ENCODE measurements at places on chromosomes 5 and 9.

DNA sequence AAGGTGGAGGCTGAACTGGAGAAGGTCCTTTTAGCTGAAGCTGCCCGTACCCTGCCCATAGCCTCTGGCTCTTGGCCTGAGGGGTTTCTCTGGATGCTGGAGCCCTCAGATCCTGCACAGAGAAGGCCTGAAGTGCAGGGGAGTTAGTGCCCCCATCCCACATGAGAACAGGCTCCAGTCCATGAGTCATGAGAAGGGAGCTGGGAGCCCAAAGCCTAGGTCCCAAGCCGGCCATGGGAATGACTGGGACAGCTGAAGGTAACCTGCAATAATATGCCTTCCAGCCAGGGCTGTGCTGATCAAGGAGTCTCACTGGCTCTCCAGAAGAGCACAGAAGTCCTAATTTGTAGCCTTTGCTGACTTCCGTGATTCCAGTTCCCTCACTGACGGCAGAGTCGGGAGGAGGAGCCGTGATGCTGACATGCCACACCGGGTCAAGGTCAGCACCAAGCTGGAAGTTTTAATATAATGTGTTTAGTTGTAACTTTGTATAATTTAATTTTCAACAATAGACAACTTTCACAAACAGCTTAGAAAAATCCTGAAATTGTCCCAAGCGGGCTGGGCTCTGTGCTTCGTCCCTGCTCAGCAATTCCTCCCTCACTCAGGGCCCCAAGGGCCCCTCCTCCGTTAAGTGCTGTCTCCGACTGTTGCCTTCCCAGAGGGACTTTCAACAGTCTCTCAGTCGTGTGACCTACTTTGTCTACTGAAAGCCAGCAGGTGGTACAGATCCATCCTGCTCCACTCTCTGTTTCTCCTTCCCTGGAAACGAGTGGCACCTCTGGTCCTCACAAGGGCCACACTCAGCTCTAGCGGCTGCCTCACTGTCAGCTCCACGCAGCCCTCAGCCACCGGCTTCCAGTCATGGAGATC, 387.8 kb downstream of the GADD45G start:
- DNase-seq: no peak

GRCh38 chr5:77546-77945, 14.4 kb upstream of the PLEKHG4B start:
- DNase-seq: no peak

GRCh38 chr5:10649666-10650380, 86.0 kb downstream of the ANKRD33B start:
- no peak for DNase-seq

DNA sequence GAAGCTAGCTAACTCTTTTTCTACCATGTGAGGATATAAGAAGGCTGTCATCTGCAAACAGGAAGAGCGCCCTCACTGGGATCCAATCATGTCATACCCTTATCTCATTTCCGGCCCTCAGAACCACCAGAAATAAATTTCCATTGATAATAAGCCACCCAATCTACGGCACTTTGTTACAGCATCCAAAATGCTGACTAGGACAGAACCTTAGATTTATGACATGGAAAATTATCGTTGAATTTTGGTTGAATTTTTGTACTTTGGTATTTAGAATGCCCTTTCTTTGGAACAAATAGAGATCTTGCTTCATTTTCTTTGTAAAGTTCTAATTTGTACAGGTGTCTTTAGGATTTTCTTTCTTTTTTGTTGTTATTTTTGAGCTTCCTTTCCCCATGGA, 53.3 kb upstream of the CYLC2 start:
- no peak for DNase-seq

- DNase-seq: no peak
Measured at GRCh38 chr5:84260140-84260539, 124.5 kb downstream of the EDIL3 start.

DNA sequence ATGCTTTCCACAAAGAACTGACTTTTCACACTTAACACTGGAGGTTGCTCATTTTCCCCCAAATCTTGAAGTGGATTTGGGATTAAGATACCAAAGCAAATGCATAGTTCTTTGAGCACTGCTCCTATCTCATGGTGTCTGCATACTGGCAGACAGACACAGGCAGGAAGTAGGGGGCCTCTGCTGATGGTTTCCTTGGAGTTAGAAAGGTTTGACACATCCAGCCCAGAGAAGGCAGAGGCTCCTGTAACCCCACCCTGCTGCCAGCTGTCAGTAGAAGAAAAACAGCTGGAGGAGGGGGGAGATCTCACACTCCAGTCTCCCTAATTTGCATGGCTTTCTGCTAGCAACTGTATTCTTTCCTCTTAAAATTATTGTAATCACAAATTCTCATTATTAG, 44.1 kb downstream of the APTX start:
- no peak for DNase-seq

DNA sequence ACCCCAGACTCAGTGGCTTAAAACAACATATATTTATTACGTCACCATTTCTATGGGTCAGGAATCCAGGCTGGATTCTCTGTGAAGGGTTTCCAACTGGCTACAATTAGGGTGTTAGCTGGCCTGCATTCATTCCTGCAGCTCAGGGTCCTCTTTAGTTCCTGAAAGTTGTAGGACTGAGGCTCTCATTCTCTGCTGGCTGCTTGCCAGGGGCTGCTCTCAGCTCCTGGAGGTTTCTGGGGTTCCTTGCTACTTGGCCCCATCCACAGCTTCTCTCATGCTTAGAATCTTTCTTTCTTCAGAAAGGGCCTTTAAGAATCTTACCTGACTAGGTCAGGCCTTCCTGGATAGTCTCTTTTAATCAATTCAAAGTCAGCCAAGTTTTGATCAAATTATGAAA, 424.6 kb downstream of the GADD45G start:
- DNase-seq: no peak

Data from EL (cell line).